ENCODE measurements at places on chromosomes 3 and 15. TPM values are rescaled to one million over a fixed set of nuclear protein-coding genes. Genes with fewer than 3 reads are reported as not detected.

ADAMTS17 gene
- 17.0 TPM for total RNA-seq

PIGBOS1 gene
- 8.0 TPM for total RNA-seq

BUB1B gene
- total RNA-seq, result 17.6 TPM

REC114 gene
- not detected for total RNA-seq

PP2D1 gene
- not detected for total RNA-seq

DUOX2 gene
- 0.79 TPM for total RNA-seq

ARL13B gene
- total RNA-seq, result 10.2 TPM

GRK7 gene
- 0.10 TPM for total RNA-seq

DPPA2 gene
- not detected for total RNA-seq

CMTM8 gene
- total RNA-seq, result 2.8 TPM

PLCH1 gene
- total RNA-seq, result 2.0 TPM

PPP1R14D gene
- total RNA-seq, result not detected

MEGF11 gene
- 0.30 TPM for total RNA-seq

CTXND1 gene
- 0.30 TPM for total RNA-seq

RIOX2 gene
- total RNA-seq, result 35.7 TPM

ISLR gene
- total RNA-seq, result 46.8 TPM

PARP15 gene
- total RNA-seq, result 0.99 TPM

CYB561D2 gene
- 12.2 TPM for total RNA-seq

CCR1 gene
- total RNA-seq, result 3.2 TPM

SIAH2 gene
- total RNA-seq, result 26.7 TPM

LMCD1 gene
- total RNA-seq, result 44.1 TPM

FBXW12 gene
- not detected for total RNA-seq

CHDH gene
- 0.99 TPM for total RNA-seq

WNT5A gene
- 28.8 TPM for total RNA-seq

CDAN1 gene
- 9.6 TPM for total RNA-seq

ATP8B4 gene
- 19.5 TPM for total RNA-seq

DIPK2A gene
- total RNA-seq, result 51.1 TPM

GADL1 gene
- 3.3 TPM for total RNA-seq

CCDC54 gene
- not detected for total RNA-seq

CD200 gene
- total RNA-seq, result 12.2 TPM

SHC4 gene
- 3.5 TPM for total RNA-seq

CACNA2D2 gene
- 1.4 TPM for total RNA-seq

MST1R gene
- total RNA-seq, result 6.3 TPM

HES1 gene
- 53.8 TPM for total RNA-seq

SORD gene
- total RNA-seq, result 9.0 TPM

TMEM207 gene
- total RNA-seq, result not detected

SAMD7 gene
- total RNA-seq, result not detected

SNX22 gene
- 0.99 TPM for total RNA-seq

SLC22A13 gene
- 0.30 TPM for total RNA-seq

TIGIT gene
- 0.59 TPM for total RNA-seq

CELF6 gene
- 1.3 TPM for total RNA-seq

LRRN1 gene
- 20.9 TPM for total RNA-seq

PRR20G gene
- not detected for total RNA-seq

KBTBD13 gene
- 0.30 TPM for total RNA-seq

CHRD gene
- 31.3 TPM for total RNA-seq

MYRIP gene
- total RNA-seq, result 0.99 TPM

GP5 gene
- total RNA-seq, result 0.39 TPM

ADGRG7 gene
- total RNA-seq, result 0.10 TPM

CCDC32 gene
- total RNA-seq, result 15.0 TPM

All from skin of body (tissue), 3 donors.